ENCODE measurements at places on chromosomes 7 and 10. TPM values are rescaled to one million over a fixed set of nuclear protein-coding genes. Genes with fewer than 3 reads are reported as not detected.

SPDYE1 gene
- not detected for total RNA-seq

HOXA10 gene
- 14.2 TPM for total RNA-seq

VENTX gene
- not detected for total RNA-seq

SMO gene
- 21.9 TPM for total RNA-seq

TDRD1 gene
- total RNA-seq: 0.24 TPM

DNA sequence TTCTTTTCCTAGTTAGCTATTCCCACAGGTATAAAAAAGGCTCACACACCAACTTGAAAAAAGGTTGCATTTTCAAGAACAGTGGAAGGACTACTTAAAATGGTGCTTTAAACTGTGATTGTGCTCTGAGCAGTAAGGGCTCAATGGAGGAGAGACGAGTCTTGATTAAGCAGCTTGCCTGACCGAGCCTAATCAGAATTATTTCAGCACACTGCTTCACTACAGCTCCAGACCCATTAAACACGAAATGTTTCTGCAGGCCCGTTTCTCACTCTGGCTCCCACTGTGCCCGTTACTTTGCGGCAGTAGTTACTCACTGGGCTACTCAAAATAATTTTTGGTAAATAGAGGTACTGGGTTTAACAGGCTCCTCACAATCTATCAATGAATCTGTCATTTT, 126.0 kb downstream of the NRCAM start:
- DNase-seq: no peak

- no peak for DNase-seq
Measured at GRCh38 chr10:8636371-8636770, 581.9 kb downstream of the GATA3 start.

DNA sequence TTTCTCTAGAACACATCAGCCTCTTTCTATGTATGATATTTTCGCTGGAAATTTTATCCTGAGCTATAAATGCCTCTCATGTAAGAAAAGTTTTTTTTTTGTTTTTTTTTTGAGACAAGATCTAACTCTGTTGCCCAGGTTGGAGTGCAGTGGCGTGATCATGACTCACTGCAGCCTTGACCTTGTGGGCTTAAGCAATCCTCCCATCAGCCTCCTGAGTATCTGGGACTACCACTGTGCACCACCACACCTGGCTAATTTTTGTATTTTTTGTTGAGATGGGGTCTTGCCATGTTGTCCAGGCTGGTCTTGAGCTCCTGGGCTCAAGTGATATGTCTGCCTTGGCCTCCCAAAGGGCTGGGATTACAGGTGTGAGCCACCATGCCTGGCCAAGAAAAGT, 80.4 kb downstream of the ADK start:
- no peak for DNase-seq

- DNase-seq: no peak
Measured at GRCh38 chr10:22326145-22326702, 5.3 kb downstream of the BMI1 start.

DNA sequence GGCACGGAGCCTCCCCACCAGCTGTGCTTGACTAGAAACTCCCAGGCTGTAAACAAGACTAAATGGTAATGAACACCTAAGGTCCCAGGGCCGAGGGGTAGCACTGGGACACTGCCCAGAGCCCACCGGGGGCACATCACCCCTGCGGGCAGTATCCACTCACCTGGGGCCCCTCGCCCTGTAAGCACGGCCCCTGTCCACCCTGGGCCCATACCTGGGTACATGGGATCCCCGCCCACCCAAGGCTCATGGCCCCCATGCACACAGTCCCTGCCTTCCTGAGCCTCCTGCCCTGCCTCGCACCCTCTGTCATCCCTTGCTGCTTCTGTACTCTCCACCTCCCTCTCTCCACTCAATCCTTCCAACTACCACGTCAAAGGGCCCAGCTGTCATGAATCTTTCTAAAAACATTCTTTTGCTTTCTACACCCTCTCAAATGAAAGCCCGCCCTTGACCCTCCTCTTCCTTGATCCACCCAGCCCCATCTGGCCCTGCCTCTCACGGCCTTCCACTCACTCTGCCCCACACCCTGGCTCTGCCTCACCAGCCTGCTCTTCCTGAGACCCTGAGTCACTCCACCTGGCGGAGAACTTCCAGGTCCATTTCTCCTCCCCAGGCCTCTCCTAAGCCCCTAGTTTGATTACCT, 173.1 kb downstream of the PARD3 start:
- peak; percentile 54 for DNase-seq

GRCh38 chr10:62373995-62374861, at the start of gene ZNF365:
Gene ZNF365, plus strand, starts transcription at chr10:62374369. Its CDS starts 1,825 bp downstream, at chr10:62376194.
- DNase-seq: peak; percentile 27

DNA sequence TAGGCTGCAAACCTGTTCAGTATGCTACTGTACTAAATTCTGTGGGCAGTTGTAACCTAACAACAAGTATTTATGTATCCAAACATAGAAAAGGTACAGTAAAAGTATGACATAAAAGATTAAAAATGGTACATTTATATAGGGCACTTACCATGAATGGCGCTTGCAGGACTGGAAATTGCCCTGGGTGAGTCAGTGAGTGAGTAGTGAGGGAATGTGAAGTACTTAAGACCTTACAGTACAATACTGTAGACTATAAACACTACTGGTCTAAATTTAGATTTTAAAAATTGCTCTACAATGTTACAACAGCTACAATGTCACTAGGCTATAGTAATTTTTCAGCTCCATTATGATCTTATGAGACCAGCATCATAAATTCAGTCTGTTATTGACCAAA, 146.0 kb upstream of the GNAI1 start:
- no peak for DNase-seq

DNA sequence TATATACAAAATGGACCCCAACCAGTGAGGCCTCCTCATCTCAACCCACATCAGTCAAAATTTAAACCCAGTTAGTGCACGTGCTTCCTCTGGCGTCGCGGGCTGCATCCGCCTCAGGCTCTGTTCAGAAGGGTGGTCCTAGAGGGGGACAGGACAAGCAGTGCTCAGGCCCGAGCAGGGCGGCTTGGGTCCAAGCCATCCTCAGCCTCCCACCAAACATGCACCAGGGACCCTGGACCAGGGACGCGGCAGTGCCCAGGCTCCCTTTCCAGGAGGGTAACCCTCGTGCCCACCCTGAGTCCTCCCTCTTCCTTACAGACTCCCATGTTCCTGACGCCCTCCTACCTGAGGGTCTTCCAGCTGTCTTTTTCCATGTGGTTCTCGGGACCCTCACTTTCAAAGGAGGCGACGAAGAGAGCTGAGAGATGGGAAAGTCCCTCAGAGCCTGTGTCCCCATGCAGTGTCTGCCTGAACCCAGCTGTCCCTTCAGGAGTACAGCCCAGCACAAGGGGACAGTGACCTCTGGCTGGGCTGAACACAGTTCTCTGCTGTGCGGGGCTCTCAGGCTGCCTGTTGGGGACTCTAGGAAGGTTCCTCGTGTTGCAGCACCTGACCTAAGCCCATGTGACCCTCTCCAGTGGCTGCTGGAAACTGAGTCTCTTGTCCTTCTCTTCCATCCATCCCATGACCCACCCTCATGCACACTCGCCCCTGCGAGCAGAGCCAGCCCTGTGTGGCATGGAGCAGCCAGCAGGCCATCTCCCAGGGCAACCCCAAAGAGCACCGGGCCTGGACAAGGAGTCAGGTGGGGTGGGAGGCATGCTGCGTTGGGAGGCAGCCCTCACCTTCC, 58.1 kb downstream of the CSGALNACT2 start:
- DNase-seq: no peak

GRCh38 chr7:150565239-150565638, 2.0 kb upstream of the GIMAP4 start:
- no peak for DNase-seq

DNA sequence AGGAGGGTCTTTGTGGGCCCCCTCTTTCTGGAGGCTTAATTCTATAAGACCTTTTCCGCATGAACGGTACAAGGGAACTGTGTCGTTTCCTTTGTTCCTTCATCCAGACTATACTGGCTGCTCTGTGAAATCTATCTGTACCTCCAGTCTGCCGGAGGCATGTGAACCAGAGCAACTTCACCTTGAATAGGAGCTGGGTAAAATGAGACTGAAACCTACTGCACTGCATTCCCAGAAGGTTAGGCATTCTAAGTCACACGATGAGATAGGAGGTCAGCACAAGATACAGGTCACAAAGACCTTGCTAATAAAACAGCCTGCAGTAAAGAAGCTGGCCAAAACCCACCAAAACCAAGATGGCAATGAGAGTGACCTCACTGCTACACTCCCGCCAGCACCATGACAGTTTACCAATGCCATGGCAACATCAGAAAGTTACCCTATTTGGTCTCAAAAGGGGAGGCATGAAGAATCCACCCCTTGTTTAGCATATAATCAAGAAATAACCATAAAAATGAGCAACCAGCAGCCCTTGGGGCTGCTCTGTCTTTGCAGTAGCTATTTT, 36.8 kb upstream of the INPP5F start:
- DNase-seq: no peak

DNA sequence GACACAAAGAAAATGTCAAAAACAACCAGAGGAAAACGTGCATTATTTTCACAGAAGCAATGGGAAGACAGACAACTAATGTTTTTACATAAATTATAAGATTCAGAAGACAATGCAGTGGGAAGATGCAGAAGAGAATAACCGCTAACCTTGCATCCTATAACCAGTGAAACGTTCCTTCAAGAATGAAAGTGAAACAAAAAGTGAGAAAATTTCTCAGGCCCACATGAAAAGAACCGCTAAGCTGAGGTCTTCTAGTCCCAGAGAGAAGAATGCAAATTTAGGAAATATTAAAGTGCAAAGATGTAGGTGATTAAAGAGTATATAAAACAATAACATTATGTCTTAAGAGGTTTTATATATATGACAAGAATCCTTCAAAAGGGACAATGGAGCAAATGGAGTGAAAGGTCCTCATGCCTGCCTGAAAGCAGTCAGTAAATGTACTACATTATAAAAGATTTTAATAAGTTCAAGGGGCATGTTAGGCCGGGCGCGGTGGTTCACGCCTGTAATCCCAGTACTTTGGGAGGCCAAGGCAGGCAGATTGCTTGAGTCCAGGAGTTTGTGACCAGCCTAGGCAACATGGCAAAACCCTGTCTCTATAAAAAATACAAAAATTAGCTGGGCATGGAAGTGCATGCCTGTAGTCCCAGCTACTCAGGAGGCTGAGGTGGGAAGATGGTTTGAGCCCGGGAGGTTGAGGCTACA, 43.1 kb upstream of the DDC start:
- DNase-seq: no peak

DNA sequence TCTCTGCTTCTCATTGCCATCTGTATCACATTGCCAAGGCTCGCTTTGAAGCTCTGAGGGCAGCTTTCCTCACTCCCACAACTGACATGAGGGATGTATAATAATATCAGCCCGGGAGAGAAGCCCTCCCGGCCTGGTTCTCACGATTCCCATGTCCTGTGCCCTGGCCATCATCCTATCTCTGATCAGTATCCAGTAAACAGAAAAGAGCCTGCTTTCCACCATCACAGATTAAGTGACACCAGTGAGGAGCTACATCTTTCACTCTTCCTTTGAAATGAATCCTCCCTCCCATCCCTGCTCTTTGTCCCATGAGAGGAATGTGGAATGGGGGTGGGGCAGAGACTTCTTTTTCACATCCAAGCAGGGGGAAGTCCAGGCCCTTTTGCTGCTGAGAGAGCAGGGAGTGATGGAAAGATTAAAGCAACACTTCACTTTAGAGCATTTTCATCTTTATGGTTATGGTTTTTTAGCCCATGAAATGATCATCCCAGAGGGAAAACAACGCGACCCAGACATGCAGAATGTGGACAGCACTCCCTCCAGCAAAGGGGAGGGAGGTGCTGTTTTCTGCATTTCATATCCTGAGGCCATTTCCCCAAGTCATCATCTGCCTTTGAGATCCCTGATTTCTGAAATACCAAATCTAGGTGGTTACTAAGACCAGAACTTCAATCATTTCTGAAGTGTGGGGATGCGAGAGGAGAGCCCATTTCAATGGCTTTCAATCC, 84.6 kb upstream of the LYZL1 start:
- DNase-seq: peak; percentile 87

DNA sequence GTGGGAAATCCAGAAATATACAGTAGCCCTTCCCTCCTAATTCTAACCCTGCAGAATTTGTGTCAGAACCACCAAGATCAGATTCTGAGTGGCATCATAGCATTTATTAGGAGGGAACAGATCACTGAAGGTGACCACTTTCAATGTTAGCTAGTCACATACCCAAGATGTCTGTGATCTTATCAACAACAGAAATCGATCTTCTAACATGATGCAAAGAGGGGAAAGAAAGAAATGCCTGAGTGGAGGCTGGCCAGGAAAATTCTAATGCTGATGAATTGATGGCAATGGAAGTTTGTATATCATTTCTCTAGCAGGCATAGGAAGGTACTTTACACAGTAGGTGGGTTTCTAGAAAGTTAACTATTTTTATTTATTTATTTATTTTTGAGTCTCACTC, 10.6 kb upstream of the SYPL1 start:
- no peak for DNase-seq

DNA sequence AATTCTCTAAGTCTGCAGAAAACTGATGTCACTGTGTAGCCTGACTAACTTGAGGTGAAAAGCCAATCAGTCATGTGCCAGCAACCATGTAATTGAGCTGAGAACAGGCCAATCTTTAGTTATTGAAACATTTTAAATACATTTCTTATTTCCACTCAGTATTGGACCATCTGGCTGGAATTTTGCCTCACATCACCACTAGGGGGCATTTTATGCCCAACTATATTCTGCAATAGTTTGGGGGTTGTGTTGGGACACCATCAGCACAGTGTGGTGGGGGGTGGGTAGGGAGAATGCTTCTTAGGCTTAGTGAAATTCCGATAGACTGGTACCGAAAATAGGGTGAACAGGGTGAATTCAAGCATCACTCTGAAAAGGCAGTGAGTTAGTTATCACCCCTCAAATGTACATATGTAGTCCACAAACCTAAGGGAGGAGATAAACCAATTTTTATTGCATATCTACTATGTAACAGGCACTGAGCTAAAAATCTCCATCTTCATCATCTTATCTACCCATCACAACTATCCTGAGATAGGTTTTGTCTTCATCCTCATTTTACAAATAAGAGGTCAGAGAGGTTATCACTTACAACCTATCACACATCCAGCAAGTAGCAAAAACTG, 17.8 kb downstream of the NPSR1 start:
- DNase-seq: no peak

GRCh38 chr10:125838802-125839575, 15.6 kb downstream of the BCCIP start:
- no peak for DNase-seq

DNA sequence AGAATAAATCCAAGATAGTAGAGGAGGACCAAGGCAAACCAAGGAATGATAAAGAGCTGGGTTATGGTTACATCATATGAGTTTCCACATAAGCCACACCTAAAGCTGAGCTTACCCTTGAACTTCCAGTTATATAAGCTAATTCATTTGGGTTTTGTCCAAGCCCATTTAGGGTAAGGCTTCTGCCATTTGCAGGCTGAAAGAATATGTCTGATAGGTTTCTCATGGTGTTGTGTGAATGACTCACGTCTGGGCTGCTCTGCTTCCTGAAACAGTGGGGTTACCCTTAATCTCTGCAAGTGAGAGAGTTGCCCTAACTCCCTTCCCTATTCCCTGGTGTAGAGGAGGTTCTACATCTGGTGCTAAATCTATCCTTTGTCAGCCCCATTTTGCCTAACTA, 60.8 kb downstream of the PTTG1IP2 start:
- DNase-seq: no peak

GRCh38 chr10:111131168-111131799, 54.5 kb downstream of the ADRA2A start:
- DNase-seq: no peak

GRCh38 chr7:47049234-47049774, 532.6 kb downstream of the TNS3 start:
- no peak for DNase-seq

Measured in umbilical cord (tissue), 2 donors.